Activated T-cell treated with anti-CD3 and anti-CD28 coated beads for 4 hours (primary cell): ENCODE measurements at places on chromosomes 11 and 22.

DNA sequence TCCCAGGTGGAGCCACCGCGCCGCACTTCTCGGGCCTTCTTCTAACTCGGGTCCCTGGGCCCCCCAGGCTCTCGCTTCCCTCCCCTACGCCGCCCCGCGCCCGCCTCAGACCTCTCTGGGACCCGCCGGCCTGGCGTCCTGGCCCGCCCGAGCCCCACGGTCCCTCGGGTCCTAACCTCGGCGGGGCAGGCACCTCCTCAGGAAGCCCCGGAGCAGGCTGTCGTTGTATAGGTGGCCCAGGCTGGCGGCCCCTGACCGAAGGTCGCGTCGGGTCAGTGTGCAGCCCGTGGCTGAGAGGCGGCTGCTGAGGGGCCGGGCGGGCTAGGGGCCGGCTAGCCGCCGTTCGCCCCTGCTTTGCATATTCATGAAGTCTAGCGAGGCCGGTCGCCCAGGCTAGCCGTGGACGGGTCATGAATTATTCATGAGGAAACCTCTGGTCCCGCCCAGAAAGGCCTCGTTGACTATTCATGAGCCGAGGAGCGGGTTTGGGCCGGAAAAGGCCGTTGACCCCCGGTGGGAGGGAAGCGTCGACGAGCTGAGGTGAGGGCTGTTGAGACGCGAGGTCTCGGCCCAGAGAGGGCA is at the start of gene HORMAD2:
Gene HORMAD2 (plus strand): TSS at position 513 of the 582 bp plus-strand sequence. CDS start 13,489 bp downstream, outside the sequence.
- no peak for DNase-seq

DNA sequence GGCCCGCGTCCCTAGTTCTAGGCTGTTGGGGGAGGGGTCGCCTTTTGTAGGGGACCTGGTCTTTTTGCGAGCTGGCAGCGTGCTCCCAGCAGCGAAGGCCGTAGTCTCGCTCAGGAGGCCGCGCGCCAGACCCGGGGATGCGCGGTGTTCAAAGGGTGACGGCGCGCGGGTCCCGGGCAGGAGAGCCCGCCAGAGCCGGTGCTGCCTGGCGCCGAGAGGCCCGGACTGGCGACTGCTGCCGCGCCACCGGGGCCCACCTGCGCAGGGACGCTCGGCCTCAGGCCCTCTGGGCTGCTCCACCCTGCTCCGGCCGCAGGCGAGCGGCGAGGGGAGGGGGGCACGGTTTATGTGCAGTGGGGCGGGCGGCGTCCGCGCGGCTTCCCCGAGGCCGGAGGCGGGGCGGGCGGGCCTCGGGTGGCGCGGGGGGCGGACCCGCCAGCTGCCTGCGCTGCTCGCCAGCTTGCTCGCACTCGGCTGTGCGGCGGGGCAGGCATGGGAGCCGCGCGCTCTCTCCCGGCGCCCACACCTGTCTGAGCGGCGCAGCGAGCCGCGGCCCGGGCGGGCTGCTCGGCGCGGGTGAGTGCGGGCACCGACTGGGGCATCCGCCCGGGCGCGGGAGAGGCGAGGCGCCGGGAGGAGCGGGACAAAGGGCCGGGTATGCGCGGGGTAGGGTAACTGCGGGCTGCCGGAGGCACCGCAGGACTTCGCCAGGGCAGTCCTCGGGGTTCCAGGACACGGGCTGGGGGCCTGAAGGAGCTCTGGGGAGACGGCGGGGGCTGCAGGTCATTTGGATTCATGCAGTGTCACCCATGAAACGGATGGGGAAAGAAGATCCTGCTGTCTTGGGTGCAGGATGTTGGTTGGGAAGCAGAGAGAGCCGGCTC is at the start of gene PRSS23:
Gene PRSS23 (plus strand): TSS at position 467 of the 884 bp plus-strand sequence. CDS start 7,102 bp downstream, outside the sequence.
- no peak for DNase-seq

DNA sequence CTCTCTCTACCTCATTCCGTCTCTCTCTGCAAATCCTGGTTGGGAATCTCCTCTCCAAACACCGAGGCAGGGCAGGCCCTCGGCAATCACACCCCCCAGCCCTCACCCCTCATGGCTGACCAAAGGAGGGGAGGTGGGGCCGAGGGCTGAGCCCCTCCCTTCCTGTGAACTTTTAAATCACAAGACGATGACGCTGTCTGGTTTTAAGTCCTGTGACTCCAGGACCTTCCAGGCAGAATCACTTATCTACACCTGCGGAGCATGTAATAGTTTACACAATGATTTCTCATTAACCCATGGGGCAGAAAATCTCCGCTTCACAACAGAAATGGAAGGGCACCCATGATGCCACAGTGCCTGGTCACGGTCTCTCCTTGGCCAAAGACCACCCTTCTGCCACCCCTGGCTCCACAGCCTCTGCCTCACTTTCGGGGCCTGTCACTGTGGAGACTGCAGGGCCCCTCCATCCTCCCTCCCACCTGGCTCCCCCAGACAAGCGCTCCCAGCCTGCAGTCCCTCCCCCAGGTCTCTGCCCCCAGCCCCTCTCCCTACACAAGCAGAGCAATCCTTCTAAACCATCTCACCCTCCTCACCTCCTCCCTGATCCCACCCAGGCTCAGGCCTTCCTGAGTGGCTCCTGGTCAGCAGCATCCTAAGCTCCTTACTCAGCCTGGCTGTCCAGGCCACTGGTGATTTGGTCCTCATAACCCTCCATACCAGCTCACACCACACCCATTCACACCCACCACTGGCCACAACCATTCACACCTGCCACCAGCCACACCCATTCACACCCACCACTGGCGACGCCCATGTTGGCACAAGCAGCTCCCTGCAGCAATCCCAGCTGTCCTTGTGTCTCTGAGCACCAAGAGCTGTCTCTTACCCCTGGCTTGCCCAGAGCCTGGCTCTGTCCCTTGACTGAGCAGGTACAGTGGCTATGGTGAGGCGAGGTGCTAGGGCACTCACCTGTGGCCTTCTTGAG is 30.7 kb upstream of the ARFGAP3 start:
- no peak for DNase-seq

DNA sequence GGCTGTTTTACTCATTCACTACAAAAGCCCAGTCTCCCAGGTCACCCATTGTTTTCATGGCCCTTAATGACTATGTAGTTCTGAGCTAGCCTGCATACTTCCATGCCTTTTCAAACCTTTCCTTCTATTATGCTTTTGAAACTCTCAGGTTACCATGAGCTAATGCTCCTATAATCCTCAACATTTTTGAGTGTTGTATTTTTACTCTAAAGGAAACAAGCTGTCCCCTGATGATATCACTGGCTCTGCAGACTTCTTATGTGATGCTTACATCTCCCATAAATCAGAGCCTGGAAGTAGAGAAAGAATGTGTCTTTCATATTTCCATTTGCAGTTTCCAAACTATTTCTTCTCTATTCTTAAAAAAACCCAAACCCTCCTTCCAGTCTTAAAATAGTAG is 159.0 kb upstream of the RAG2 start:
- no peak for DNase-seq

GRCh38 chr11:79942646-79943045 is 501.8 kb upstream of the TENM4 start:
- no peak for DNase-seq

DNA sequence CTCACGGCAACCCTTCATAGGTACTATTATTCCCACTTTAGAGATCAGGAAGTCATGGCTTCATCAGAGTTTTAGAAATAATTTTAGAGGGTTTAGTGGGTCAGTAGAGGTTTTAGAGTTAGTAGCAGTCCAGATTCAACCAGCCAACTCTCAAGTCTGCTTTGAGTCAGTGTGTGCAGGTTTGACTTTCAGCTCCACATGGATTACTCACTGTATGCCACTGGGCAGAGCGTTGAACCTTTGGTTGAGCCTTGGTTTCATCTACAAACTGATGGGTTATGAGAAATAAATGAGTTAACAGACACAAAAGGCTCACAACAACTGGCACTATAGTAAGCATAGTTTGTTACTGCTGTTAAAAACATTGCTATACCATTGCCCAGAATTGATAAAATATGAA is 19.0 kb upstream of the TP53AIP1 start:
- DNase-seq, result no peak

DNA sequence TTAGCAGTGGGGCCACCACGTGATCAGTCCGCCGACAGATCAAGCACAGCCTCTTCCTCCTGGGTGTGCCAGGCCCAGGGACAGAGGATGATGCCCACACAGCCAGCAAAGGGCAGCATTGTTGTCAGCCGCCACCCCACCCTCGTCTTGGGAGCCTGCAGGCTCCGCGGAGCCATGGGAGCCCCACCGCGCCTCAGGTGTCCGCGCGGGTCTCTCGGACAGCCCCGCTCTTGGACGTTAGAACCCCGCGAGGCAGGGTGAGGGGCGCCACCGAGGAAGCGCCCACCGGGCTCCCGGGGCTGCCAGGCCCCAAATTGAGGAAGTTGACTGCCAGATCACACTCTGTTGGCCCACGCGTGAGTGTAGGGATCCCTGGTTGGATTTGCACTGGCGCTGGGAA is 83.9 kb upstream of the MS4A8 start:
- no peak for DNase-seq

DNA sequence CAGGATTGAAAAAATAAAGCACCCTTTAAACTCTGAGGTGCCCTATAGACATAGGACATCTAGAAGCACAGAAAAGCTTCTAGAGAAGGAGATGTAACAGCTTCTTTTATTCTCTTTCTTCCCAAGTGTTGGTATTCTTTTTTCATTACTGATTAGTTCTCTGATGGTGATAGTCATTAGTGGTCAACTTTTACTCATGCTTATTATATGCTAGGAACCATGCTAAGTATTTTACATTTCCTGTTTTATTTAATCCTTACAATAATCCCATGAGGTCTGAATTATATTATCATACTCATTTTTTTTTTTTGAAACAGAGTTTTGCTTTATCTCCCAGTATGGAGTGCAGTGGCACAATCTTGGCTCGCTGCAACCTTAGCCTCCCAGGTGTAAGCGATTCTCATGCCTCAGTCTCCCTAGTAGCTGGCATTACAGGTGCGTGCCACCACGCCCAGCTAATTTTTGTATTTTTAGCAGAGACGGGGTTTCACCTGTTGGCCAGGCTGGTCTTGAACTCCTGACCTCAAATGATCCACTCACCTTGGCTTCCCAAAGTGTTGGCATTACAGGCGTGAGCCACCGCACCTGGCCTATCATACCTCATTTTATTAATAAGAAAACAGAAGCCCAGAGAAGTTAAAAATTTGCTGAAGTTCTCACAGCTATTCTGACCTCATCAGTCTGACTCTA is 3.0 kb downstream of the C11orf52 start:
- no peak for DNase-seq

- DNase-seq, result no peak
These were observed 146.8 kb upstream of the TTC12 start for GRCh38 chr11:113167599-113167998.

GRCh38 chr11:86931548-86932258 is 23.5 kb downstream of the FZD4 start:
- DNase-seq, result no peak

GRCh38 chr11:117639601-117640000 is 157.4 kb downstream of the DSCAML1 start:
- no peak for DNase-seq

DNA sequence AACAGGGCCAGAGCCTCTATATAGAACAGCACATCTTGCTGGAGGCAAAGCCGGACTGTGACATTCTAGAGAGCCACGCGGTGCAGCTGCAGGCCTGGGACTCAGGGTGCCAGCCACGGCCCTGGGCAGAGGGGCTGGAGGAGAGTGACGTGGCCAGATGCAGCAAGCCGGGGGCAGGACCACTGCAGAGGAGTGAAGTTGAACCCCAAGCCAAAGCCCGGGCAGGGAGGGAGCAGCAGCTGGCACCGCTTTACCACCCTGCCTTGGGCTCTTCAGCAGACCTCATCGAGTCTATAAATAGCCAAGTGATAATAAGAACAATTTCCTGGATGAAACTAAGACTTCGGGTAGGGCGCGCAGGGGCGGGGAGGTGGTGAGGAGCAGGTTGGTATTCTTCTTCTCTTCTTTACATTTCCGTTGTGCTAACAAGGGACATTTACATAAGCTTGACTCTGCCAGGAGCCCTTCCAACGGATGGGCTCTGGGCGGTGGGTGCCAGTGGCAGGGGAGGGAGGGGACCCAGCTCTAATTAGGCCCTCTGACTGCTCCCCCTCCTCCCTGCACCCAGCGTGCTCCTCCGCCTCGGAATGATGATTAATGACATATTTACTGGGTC is 110.2 kb downstream of the ST3GAL4 start:
- DNase-seq, result no peak

DNA sequence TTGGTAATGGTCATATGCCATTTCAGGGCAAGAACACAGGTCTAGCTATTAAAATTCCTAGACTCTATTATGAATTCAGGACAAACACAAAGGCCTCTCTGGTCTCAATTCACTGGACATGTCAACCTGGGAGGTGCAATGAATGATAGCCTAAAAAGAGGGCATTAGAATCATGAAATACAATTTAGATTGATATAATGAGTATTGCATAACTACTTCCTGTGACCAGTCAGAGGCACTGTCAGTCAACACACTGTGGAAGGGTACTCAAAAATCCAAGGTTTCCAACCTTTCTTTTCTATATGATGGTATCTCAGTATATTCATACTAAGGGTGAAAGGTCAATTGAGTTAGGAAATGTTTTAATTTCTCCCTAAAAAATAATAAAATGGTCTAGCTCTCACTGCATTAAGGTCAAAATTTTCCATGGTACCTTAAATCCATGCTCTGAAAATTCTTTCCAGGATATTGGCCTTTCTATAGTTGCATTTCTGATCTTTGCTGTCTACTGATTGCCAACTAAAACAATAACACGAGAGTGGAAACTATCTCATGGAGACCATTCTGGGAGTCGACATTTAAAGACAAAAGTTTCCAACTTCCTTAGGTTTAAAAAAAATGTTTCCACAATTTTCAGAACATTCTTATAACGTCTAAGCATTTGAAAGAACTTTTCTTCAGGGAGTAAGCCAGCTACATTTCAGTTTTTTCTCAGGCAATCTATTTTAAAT is 81.7 kb upstream of the APOA1 start:
- DNase-seq, result no peak

GRCh38 chr11:2883979-2884815 is 1.4 kb downstream of the CDKN1C start:
- no peak for DNase-seq

- no peak for DNase-seq
These were observed 496.4 kb upstream of the LRRC4C start for GRCh38 chr11:41955635-41956400.

- no peak for DNase-seq
These were observed 550.7 kb downstream of the ETS1 start for GRCh38 chr11:128036556-128037093.

GRCh38 chr22:39428597-39429071 is 28.2 kb upstream of the MGAT3 start:
- no peak for DNase-seq

DNA sequence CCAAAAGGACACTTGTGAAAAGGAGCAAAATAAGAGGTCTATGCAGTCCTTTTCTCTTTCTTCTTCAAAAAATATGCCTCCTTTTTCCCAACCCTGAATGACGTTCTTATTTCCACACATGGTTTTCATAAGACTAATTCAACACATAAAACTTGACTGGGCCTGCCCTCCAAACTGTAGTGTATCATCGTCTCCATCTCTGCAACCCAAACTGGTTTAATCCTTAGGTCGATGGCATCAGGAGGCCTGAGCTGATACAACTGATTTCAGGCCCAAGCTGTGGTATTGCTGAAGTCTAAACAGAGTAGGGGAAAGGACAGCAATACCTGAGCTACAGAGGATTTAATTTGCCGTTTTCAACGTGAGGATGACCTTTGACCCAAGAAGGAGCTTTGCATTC is 130.0 kb upstream of the MTNR1B start:
- DNase-seq, result no peak
